ENCODE measurements at places on chromosomes 2 and 18. TPM values are rescaled to one million over a fixed set of nuclear protein-coding genes. Genes with fewer than 3 reads are reported as not detected.

DNA sequence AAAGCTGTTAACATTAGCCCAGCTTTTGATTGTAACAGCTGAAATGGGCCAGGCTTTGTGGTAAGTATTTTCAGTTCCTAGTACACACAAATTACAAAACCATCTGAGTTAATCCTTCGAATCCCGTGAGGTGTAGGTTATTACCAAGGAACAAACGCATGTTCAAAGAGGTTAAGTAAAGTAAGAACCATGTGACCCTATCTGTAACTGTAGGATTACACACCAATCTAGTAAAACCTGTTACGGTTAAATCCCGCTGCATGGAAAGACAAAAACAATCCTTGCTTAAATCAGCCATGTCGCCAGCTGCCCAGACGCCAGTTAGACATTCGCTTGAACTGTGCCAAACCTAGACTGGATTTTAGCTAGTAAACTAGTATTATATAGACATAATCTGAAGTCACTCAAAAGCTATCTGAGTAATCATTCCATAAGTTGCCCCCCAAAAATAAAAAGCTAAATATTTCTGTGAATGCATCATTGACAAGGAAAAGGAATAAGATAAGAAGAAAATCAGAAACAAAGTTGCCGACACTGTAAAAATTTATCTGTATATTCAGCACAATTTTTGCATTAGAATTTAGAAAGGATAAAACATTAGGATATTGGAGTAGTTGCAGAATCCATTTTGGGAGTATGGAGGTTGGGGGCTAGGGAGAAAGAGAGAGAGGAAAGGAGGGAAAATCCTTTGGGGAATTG lies 638.0 kb downstream of the CNTNAP5 start:
- no peaks in the 10 kb centered on the region for H3K36me3 ChIP-seq
- H3K4me3 ChIP-seq: no peak overlapping the region
- H3K4me1 ChIP-seq: no peaks in the 10 kb centered on the region
- no peaks in the 10 kb centered on the region for H3K27me3 ChIP-seq
- DNase-seq: no peak

GRCh38 chr2:194556629-194557028 lies 1100.4 kb upstream of the SLC39A10 start:
- no peak for DNase-seq
- H3K27ac ChIP-seq: no peak overlapping the region
- H3K4me1 ChIP-seq: no peaks in the 10 kb centered on the region
- no peak overlapping the region for H3K4me3 ChIP-seq

DNA sequence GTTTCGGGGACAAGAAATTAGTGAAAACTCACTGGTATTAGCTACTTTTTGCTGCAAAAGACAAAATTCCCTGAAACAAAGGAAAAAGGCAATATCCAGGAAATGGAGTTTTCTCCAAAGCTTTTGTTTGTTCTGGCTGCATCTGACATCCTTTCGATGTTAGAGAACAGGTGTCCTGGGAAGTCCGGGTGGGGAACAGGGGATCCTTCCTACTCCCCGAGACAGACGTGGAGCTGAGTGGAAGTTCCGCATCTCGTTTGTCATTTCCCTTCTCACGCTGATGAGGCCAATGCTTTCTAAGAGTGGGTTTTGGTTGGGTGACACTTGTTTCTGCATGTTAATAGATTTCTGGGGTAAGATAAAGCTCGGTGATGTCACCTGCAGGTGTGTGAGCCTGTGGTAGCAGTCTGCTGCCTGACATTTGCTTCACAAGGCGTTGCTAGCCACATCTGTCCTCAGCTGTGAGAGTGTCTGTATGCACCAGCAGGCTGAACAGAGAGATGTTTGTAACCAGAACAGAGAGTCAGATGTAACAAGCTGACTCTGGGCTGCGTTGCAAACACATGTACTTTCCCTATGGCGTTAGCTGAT lies 125.9 kb downstream of the ACOXL start:
- no peaks in the 10 kb centered on the region for H3K36me3 ChIP-seq
- H3K27me3 ChIP-seq: no peaks in the 10 kb centered on the region
- H3K4me1 ChIP-seq: peaks cover 37% of the 10 kb centered on the region
- DNase-seq: peak; percentile 55

The LIPT1 gene
- 4.9 TPM for total RNA-seq
